ENCODE measurements at places on chromosomes 13 and 19.

GRCh38 chr19:51097166-51097738 is 11.0 kb downstream of the CTU1 start:
- peak; percentile 47 for DNase-seq

DNA sequence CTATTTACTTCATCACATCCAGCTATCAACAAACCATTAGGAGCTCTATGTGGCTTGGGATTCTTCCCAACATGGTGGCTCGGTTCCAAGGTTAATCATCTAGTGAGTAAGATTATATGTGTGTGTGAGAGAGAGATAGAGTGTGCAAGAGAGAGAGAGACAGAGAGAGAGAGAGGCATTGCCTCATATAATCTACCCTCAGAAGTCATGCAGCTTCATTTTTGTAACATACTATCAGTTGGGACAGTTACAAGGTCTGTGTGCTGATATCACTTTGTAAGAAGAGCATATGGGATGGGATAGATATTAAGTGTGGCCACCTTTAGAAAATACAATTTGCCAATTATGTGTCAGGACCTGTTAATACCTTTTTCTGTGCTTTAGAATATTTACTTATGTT is 104.1 kb downstream of the NDFIP2 start:
- no peak for DNase-seq

- no peak for DNase-seq
Observed at GRCh38 chr13:39310961-39311360, 272.7 kb downstream of the NHLRC3 start.

DNA sequence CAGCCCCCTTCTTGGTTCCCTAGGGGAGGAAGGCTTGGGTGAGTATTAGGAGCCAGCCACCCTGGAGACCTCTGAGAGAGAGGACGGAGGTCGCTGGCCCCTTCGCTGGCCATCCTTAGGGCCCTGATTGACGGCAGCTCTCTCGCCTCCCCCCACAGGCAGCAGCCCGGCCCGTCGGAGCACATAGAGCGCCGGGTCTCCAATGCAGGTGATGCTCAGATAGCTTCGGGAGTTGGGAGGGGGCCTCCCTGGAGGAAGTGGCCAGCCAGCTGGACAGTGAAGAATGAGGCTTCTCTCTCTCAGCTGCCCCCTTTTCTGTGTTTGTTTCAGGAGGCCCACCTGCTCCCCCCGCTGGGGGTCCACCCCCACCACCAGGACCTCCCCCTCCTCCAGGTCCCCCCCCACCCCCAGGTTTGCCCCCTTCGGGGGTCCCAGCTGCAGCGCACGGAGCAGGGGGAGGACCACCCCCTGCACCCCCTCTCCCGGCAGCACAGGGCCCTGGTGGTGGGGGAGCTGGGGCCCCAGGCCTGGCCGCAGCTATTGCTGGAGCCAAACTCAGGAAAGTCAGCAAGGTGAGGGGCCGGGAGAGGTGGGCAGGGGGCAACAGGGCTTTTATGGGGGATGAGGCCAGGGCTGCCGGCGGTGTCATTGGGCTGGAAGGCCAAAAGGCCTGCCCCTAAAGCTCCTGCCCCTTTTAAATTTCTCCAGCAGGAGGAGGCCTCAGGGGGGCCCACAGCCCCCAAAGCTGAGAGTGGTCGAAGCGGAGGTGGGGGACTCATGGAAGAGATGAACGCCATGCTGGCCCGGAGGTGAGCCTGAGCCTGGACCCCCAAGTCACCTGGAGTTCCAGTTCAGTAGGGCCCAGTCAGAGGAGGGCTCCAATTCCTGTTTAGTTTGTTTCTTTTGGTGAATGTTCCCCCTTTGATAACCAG is 15.0 kb downstream of the VASP start:
- no peak for DNase-seq

Data from amniotic epithelial cell (primary cell).